ENCODE measurements at places on chromosomes 2 and 18. TPM values are rescaled to one million over a fixed set of nuclear protein-coding genes. Genes with fewer than 3 reads are reported as not detected.

The TMEM17 gene
- 2.5 TPM for total RNA-seq

DNA sequence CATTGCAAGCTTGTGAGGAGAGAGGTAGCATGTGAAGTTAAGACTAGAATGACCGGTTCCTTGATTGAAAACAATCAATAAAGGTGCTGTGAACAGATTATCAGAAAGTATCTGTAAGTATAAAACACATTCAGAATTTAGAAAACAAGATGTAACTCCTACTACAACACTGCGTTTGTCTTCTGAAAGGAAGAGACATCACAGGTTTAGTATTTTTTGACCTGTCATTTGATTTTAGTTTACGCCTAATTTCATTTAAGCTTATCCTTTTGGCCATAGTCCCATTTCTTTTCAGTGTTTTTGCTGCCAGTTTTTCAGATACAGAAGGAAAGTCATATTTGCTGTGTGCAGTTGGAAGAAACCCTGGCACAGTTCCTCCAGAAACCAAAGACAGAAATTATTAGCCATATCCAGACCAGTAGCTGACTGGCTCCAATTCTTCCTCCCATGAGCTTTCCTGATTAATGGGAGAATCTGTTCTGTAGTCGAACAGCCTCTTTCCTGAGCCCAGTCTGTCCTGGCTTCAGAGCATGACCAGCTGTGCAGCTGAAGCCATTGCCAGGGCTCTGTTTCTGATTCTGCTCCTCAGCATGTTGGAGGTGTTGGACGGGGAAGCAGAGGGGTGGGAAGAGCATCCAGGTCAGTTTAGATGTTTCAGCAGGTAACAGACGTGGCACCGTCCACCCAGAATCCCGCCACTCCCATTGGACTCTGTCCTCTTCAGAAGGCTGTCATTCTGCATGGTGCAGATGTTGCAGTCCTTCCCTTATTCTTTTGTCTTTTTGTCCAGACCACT, 61.0 kb downstream of the CRIM1 start:
- no peak for DNase-seq

GRCh38 chr2:127778447-127778846, 32.5 kb downstream of the WDR33 start:
- no peak for DNase-seq

- DNase-seq = no peak
These were observed 46.8 kb downstream of the ASB1 start for GRCh38 chr2:238473523-238473922.

GRCh38 chr2:213846856-213847255, 562.6 kb downstream of the SPAG16 start:
- DNase-seq = no peak

The GDF7 gene
- total RNA-seq = 9.5 TPM
